Activated CD4-positive, alpha-beta memory T cell treated with anti-CD3 and anti-CD28 coated beads for 36 hours (primary cell): ENCODE measurements at places on chromosomes 3 and 15. TPM values are rescaled to one million over a fixed set of nuclear protein-coding genes. Genes with fewer than 3 reads are reported as not detected.
A peak's percentile ranks its signal among the peaks of the same experiment; 100 is the strongest.

The TNFSF10 gene
- 31.8 TPM for total RNA-seq

GRCh38 chr3:191051037-191051436 lies 148.0 kb upstream of the OSTN start:
- no peak for DNase-seq

DNA sequence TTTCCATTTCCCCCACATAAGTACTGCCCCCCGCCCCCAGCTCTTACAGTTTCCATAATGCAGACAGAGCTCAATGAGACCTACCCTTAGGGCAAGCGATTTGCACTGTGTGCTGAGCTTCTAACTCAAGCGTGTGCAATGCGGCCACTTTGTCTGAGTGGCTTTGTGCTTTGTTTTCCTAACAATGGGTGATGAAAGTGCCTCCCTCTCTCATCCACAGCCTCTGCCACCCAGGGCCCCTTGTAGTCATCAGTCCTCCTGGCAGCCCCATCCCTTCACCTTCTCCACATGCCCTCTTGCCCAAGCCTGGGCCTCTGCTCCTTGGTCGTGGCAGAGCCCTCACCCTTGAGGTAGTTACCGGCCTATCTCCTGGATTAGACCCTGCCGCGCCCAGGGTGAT lies 17.2 kb downstream of the DAPK2 start:
- DNase-seq, result no peak

The CFAP92 gene
- 0.24 TPM for total RNA-seq

- DNase-seq, result no peak
Observed at GRCh38 chr15:45555934-45556608, 31.1 kb upstream of the BLOC1S6 start.

- no peak for DNase-seq
Observed at GRCh38 chr3:195738274-195739044, 17.7 kb downstream of the MUC20 start.

DNA sequence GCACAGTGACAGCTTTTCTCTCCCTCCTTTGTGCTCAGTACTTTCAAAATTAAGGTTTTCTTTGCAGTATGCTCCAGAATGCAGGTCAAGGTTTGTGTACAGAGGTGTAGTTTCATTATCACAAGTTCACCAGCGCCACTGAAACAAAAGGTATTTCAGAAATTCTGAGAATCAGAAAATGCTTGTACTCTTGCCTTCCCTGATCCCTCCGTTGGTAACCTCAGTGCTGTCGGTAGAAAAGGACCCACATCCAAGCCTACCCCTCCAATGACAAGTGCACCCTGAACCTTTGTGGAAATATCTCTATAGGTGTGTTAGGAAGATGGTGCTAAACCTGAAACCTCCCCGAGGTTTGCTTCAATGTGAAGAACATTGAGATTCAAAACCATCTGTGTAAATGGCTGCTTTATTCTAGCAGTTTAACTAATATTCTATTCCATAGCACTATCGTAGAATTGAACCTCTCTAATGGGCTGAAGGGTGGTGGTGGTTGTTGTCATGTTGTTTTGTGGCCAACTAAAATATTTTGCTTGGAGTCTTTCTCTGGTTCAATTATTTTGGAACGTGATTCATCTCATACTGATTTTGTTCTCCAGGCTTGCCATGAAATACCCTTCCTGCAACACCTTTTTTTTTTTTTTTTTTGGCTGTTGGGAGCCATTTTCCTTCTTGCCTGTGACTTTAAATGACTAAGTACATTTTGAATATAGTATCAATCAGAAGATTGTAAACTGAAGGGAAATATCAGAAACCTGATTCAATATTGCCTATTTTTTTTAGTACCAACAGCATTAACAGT lies 20.7 kb downstream of the ZBTB38 start:
- no peak for DNase-seq

- no peak for DNase-seq
Observed at GRCh38 chr3:129446926-129447325, 6.9 kb downstream of the IFT122 start.

DNA sequence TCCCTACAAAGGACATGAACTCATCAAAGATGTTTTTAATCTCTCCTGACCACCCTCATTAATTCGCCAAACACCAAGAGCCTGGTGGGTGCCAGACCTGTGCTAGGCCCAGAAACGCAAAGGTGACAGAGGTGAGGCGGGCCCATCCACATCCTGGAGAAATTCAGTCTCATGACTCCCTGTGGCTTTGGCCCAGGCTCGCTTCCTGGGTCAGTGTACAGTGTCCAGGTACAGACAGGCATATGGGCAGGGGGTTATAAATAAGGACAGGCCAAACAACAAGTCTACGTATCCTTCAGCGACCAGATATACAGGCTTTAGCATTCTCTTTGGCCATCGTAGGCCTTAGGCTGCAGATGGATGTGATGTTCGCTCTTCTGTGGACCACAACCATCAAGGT lies 945 bp upstream of the PLA2G4F start:
- no peak for DNase-seq

DNA sequence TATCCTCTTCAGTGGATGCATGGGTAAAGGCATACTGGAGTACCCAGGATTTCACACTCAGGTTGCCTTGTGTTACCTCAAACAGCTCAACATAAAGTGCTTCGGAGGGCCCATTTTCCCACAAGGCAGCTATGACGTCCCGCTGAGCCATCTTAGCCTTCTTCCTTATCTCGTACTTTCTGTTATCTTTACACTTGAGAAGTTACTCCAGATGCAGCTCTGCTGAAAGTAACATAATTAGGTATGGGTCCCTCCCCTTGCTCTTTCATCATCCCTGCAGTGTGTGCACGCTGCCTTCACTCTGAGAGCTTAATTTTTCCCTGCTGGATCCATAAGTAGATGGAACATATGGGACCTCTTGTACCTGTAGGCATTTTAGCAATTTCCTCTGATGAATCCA lies 410.3 kb downstream of the AGBL1 start:
- no peak for DNase-seq

The PLA2G4E gene
- not detected for total RNA-seq

The ISLR2 gene
- total RNA-seq, result not detected

DNA sequence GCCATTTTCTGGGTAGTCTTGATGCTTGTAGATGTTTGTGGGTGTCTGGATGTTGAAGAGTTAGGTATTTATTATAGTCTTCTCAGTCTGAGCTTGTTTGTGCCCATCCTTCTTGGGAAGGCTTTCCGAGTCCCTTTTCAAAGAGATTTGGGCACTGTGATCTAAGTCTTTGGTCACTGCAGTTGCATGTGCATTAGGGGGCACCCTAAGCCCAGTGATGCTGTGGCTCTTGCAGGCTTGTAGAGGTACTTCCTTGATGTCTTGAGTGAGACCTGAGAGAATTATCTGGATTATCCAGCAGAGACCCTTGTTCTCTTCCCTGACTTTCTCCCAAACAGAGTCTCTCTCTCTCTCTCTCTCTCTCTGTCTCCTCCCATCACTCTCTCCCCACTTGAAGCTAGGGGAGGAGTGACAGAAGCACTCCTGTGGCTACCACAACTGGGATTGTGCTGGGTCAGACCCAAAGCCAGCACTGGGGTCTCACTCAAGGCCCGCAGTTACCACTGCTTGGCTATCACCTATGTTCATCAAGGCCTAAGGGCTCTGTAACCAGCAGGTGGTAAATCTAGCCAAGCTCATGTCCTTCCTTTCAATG lies 68.5 kb downstream of the TMCO5A start:
- DNase-seq, result peak; percentile 30

The C2CD4A gene
- 2.3 TPM for total RNA-seq

The KCNAB1 gene
- not detected for total RNA-seq

- no peak for DNase-seq
Observed at GRCh38 chr3:177547711-177548350, 350.5 kb upstream of the TBL1XR1 start.

GRCh38 chr15:85795337-85796305 lies 896 bp upstream of the KLHL25 start:
- DNase-seq, result peak; percentile 16

DNA sequence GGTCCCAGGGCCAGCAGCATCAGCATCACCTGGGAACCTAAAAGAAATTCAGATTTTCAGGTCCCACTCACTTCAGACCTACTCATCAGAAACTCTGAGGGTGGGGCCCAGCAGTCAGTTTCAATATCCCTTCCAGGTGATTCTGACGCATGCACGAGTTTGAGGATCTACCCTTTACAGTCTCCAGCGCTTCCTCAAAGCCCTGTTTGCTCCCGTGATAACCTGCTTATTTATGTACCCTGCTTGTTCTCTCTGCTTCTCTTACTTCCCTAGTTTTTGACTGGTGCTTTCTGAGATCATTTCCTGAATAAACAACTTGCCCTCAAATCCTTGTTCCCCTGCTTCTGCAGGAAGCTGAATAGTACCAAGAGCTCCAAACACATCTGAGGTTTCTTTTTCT lies 245.3 kb downstream of the ZNF621 start:
- no peak for DNase-seq

The CRTAP gene
- total RNA-seq, result 60.0 TPM

GRCh38 chr3:72618739-72619138 lies 229.5 kb downstream of the SHQ1 start:
- no peak for DNase-seq

The CACNA1D gene
- total RNA-seq, result 0.24 TPM

DNA sequence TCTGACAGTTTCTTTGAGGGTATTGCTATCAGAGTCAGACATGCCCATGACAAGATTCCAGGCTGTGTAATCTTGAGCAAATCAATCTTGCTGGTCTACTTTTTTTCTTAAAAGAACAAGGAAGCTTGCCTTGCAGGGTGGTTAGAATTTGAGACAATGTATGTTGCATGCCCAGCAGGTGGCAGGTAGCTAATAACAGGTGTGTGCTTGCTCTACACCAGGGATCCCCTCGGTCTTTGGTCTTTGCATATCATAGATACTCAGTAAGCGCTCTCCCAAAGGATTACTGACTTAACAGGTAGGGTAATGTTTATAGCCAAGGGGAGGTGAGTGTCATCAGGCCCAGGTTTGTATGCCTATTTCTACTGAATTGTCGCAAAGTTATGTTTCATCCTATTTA lies 37.3 kb downstream of the CACNA1D start:
- no peak for DNase-seq

DNA sequence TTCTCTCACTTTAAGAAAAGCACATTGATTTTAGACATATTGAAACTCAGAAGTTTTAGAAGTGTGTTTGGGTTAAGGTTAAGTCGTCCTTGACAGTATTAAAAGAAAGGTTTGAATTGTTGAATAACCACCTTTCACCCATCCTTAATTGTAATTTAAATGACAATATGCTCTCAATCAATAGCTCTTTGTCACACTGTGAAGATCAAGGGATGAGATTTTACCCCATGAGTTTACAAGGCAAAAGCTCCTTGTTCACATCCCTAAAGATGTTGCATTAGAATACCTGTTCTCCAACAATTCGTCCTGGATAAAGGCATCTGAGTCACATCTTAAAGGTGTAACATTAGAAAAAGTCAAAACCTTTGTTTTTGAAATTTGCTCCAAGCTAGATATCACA lies 220.4 kb upstream of the MDFIC2 start:
- no peak for DNase-seq

GRCh38 chr3:101858464-101859030 lies 9.2 kb downstream of the NFKBIZ start:
- DNase-seq, result no peak

- no peak for DNase-seq
Observed at GRCh38 chr3:58608648-58609047, 31.5 kb upstream of the FAM107A start.

The PRKCI gene
- 27.0 TPM for total RNA-seq

GRCh38 chr3:107413264-107413663 lies 36.0 kb downstream of the CCDC54 start:
- DNase-seq, result no peak

The DOCK3 gene
- 2.9 TPM for total RNA-seq

The SSUH2 gene
- total RNA-seq, result not detected

DNA sequence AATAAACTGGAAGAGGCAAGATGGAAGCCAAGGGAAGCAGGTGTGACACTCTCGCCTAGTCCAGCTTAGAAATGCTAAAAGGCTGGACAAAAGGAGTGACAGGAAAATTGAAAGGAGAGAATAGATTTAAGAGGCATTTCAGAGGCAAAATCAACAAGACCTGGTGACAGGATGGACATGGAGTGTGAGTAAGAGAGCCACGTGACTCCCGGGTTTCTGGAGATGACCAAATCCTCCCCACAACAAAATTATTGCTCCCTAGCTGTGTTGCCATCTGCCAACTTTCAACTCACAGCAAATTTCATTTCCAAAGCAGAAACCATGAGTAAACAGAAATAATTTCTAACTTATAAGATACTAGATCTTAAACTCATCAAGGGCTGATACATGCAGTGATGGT lies 52.6 kb downstream of the MTHFS start:
- DNase-seq, result no peak
